Stimulated activated CD8-positive, alpha-beta memory T cell treated with anti-CD3 and anti-CD28 coated beads, Interleukin-15, amount 100 ng/mL, for 1 hour (primary cell): ENCODE measurements at places on chromosomes 2 and 18.

GRCh38 chr2:45919711-45920111, 268.2 kb downstream of the PRKCE start:
- DNase-seq, result no peak

GRCh38 chr2:136527560-136527959, 237.8 kb upstream of the THSD7B start:
- DNase-seq, result no peak

DNA sequence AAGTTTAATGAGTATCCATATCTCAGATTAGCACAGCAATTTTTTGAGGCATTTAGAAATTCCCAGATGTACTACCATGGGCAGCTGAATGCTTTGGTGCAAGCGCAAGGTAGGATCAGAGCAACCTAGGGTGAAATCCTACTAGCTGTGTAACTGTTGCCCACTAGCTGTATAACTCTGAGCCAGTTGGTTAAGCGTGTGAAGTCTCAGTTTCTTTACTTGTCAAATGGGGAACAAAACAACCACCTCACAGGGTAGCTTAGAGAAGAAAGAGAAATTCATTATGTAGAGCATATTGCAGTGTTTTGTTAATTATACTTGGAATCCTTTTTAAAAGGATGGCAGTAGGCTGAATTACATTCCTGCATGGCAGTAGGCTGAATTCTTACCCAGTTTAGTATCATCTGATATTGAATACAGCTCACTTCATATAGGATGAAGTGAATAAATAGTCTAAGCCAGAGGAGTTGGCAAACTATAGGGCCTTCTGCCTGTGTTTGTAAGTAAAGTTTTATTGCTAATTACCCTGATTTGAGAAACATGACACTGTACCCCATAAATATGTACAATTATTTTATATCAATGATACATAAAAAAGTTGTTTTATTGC, 180.7 kb downstream of the PLCL1 start:
- no peak for DNase-seq

DNA sequence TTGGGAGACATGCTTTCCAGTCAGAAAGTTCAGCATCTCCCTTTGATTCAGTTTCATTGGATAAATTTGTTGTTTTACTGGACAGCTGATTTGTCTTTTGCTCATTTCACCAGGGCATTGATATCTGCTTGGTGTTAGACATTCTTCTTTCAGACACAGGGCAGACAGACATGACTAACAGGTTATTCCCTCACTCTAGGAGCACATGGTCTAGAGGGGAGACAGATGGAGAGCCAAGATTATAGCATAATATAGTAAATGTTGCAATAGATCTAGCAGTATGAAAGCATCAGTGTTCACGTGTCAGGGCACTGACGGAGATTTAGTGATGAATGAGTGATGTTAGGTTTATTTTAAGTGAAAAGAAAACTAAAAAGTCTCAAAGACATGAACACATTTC, 187.0 kb upstream of the CYRIA start:
- DNase-seq, result no peak

DNA sequence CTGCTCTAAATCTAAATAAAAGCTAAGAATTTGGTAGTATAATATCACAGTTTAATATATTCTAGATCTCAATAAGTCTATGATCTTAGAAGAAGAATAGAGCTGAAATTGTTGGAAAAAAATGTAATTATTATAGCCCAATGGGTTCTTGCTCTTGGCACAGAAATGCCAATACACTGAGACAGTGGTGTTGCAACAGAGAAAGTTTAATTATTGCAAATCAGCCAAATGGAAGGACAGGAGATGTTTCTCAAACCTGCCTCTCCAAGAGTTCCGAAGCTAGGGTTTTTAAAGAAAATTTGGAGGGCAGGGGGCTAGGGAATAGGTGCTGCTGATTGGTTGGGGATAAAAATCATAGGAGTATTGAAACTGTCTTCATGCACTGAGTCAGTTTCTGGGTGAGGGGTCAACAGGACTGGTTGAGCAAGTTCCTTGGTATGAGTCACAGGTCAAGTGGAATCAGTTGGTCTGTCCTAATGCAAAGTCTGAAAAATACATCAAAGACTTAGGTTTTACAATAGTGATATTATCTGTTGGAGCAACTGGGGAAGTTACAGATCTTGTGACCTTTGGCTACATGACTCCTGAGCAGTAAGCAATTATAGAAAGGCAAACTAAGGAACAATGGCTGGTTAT, 228.6 kb downstream of the CD226 start:
- no peak for DNase-seq

DNA sequence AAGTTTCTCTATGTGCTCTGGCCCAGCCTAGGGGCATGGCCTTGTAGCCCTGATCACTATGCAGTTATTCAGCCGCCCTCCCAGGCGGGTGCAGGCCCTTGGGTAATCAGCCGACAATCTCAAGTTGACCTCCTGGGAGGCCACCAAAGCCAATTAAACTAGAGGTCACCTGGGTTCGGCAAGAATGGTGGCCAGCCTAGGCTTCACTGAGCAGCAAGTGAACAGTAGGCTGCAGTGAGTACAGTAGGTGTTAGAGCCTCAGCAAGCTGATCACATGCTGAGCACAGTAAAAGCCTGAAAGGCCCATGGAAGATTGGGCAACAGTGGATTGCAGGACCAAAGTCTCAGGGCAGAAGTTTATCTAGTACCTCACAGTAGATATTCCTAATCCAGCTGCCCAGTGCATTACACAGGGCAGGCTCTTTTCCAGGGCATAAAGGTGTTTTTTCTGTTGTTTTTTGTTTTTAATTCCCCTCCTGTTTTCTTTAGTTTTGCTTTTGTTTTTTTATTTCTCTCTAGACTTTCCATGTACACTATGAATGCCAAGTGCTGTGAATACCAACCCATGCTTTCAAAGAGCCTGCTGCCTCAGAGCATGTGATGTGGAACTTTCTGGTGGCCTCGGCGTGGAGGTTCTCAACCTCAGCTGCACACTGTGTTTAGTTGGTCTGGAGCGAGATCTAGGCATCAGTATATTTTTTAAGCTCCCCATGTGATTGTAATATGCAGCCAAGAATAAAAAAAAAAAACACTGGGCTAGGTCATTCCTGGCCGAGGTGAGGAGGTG, 55.9 kb upstream of the ATL2 start:
- DNase-seq, result no peak

GRCh38 chr2:109674894-109675534, 60.9 kb downstream of the SOWAHC start:
- no peak for DNase-seq

- no peak for DNase-seq
Measured at GRCh38 chr2:144102386-144102785, 417.5 kb downstream of the ZEB2 start.

GRCh38 chr18:51049137-51049536, 19.1 kb downstream of the SMAD4 start:
- DNase-seq, result no peak

- no peak for DNase-seq
Measured at GRCh38 chr2:163877316-163877715, 141.5 kb upstream of the FIGN start.

DNA sequence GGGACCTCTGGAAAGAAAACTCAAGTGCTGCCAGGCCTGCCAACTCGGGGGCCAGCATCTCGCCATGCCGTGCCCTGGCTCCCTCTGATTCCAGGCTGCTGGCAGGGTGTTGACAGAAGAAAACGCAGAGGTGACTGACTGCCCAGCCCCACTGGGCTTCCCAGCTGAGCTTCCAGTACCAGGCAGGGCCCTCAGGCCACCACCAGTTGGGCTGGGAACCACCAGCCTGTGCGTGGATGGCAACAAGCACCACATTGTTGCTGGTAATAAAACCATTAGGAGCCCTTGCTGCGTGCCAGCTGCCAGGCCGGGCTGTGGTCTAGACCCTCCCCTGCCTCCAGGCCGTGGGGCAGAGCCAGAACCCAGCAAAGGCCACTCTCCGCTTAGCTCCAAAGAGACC, 9.2 kb downstream of the DNMT3A start:
- no peak for DNase-seq

- DNase-seq, result no peak
Measured at GRCh38 chr2:120847700-120848321, 112.1 kb downstream of the GLI2 start.
